ENCODE measurements at places on chromosomes 1 and 21. TPM values are rescaled to one million over a fixed set of nuclear protein-coding genes. Genes with fewer than 3 reads are reported as not detected.

MKNK1 gene
- 21.2 TPM for total RNA-seq

KCNH1 gene
- not detected for total RNA-seq

CR1 gene
- total RNA-seq, result not detected

PFDN2 gene
- total RNA-seq, result 183 TPM

OR2T11 gene
- total RNA-seq, result not detected

ERICH3 gene
- not detected for total RNA-seq

ORC1 gene
- total RNA-seq, result 49.3 TPM
